ENCODE measurements at places on chromosomes 2 and 18.

DNA sequence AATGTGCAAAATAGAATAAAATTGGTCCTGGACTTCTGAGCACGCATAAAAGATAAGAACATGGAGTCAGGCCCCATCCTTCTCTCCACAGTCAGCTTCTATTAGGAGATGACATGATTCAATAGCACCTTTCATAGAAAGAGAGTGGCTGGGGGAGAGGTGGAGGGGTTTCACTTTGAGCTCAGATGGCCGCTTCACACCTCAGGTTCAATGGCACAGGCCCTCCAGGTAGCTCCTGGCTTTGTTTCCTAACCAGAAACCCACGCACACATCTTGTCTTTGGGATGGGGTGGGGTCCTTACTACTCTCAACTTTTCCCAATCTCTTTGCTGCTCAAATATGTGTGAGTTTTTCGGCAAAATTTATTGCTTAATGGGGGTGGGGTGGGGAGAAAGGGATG lies 332.3 kb downstream of the CLIP4 start:
- DNase-seq, result no peak

- DNase-seq, result no peak
These were observed 30.7 kb upstream of the MLPH start for GRCh38 chr2:237456200-237456843.

DNA sequence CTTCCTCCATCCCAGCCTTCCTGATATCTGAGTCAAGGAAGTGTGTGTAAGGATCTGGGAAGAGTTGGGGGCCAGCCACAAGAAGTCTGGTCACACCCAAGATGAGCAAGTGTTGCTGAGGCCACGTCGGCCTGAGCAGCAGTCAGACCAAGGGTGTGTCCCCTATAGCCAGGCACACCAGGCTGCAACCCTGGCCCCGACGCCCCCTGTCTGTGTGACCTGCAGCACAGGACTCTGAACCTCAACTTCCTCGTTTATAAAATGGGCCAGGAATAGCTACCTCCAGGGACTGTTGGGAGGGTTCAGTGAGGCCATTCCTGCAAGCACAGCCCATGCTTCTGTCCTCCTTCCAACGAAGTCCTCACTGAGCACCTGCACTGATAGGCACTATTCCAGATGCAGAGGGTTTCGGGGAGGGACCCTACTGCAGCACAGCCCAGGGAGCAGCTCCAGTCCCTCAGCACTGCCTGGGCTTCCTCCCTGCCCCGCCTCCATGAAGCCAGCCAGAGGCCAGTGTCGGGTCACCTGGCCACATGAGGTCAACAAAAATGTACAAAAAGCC lies 13.3 kb downstream of the LIMS2 start:
- DNase-seq, result no peak

DNA sequence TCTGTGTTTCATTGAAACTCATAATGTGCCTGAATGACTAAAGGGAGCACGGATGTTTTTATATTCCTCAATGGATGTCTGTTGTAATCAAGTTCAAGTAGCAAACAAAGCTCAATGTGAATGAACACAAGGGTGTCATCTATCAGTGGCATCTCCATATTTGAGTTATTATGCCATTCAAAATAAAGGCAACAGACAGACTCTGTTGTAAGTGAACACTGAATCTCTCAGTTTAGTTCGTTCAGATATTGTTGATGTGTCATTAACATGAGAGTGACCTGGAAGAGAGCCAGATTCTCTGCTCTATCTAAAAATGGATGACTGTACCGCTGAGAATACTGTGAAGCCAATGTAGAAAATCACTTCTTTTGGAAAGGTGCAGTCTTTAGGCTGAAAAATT lies 118.7 kb downstream of the NUP35 start:
- no peak for DNase-seq

DNA sequence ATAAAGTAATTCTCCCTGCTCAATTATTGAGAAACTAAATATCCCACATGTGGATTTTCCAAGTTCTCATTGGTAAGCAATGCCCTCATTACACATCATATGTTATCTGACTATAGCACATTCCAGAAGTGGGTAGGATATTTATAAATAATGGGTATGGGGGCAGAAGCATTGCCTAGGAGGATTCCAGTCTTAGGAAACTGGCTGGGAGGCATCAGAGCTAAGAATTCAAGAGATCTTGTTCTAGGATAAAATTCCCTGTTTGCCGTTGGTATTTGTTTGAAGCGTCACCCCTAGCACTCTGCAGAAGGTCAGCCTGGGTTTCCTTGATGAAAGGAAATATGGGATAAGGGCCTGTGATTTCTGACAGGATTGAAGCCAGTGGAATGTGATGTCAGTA lies 20.1 kb downstream of the SIX2 start:
- no peak for DNase-seq

- no peak for DNase-seq
These were observed 248.4 kb downstream of the ZNF521 start for GRCh38 chr18:25103468-25104155.

GRCh38 chr2:11583840-11584524 lies 50.1 kb downstream of the GREB1 start:
- DNase-seq, result no peak

DNA sequence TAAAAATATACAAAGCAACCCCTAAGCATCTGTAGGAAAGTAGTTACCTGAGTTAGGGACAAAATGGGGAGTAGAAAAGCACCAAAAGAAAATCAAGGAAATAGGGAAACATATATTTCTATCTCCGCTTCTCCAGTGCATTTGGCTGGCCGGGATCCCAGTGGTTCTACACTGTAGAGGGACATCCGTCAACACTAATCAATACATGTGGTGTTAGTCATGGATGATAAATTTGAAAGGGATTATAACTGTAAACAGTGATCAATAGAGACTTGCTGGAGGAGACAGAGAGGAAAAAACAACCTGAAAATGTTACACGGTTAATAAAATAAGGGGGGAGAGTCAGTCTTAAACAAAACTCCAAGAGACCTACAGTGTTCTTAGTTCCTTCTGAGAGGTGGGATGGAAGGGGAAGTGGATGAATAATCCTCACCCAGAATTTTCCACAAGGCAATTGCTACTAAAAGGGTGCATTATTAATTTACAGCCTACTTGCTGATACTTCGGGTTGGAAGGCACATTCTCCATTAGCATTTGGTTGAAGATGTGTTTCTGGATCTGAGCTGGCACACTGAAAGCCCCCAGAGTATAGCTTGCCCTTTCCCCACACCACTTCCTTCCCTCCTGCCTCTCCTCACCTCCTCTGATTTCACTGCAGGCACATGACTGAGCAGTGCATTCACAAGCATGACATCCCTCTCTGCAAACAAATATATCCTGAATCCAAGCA lies 530.0 kb downstream of the BCL11A start:
- no peak for DNase-seq

GRCh38 chr2:202306034-202306433 lies 40.5 kb downstream of the NOP58 start:
- no peak for DNase-seq

GRCh38 chr2:142707318-142707717 lies 170.1 kb upstream of the KYNU start:
- no peak for DNase-seq

DNA sequence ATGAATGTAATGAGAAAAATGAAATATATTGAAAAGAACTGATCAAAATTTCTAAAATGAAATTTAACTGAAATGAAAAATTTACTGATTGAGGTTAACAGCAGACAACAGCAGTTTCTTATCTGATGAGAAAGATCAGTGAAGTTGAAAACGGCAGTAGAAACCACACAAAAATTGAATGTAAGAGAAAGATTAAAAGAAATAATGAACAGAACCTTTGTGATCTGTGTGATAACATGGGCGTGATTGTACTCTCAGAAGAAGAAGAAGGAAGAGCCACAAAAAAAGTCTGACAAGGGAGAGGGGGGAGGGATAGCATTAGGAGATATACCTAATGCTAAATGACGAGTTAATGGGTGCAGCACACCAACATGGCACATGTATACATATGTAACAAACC lies 45.2 kb downstream of the FAM117B start:
- DNase-seq, result no peak

GRCh38 chr18:6412933-6413472 lies 1.7 kb downstream of the L3MBTL4 start:
- DNase-seq, result no peak
